ENCODE measurements at places on chromosomes 5 and 9. TPM values are rescaled to one million over a fixed set of nuclear protein-coding genes. Genes with fewer than 3 reads are reported as not detected.

The WDR70 gene
- 10.8 TPM for total RNA-seq

The PCDHB8 gene
- 0.32 TPM for total RNA-seq

The F2RL2 gene
- total RNA-seq = 3.7 TPM

The MSX2 gene
- 4.9 TPM for total RNA-seq

The ANKHD1 gene
- 52.8 TPM for total RNA-seq

The PAX5 gene
- not detected for total RNA-seq

Data from A549 treated with GW870086 at 1 μM for 4 hours (cell line).